ENCODE measurements at places on chromosomes 4 and X.
A peak's percentile ranks its signal among the peaks of the same experiment; 100 is the strongest.

DNA sequence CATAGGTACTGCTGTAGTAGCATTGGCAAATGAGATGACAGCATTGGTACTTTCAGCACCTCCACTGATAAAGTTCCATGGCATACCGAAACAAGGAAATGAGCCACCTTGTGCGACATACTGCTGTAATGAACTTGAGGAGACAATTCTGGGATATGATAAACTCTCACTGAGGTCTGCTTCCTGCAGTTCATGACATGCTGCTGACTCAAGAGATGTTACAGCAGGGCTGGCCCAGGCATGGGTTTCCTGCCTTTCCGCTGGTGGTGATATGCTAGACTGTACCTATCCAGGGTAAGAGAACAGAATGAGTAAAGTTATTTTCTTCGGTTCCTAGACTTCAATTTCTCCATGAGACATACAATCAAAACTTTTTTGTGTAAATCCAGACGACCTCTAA, 17.1 kb downstream of the BEND2 start:
- no peak for DNase-seq

- DNase-seq: no peak
Observed at GRCh38 chr4:29578329-29578728, 1141.8 kb upstream of the PCDH7 start.

- DNase-seq: no peak
Observed at GRCh38 chr4:107666134-107666533, 53.9 kb downstream of the PAPSS1 start.

GRCh38 chr4:98662626-98663225, 4.3 kb upstream of the TSPAN5 start:
- no peak for DNase-seq

GRCh38 chr4:134773497-134774000, 572.0 kb upstream of the PABPC4L start:
- DNase-seq: no peak

DNA sequence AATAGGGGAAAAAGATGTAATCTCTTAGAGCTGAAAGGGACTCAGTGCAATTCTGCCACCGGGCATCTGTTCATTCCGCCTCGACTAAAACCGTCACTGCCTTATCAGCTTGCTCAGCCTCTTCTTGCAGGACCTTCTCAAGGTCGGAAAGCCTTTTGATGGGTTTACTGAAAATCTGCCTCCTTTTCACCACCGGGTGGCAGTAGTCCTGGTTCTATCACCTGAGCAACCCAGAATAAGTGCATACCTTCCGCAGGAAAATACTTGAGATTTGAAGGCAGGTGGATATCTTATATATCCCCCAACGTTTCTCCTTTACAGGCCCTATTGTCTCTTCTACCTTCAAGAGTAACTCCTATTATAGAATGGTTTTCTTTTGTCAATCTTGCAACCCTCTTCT, 103.4 kb upstream of the PAK3 start:
- no peak for DNase-seq

DNA sequence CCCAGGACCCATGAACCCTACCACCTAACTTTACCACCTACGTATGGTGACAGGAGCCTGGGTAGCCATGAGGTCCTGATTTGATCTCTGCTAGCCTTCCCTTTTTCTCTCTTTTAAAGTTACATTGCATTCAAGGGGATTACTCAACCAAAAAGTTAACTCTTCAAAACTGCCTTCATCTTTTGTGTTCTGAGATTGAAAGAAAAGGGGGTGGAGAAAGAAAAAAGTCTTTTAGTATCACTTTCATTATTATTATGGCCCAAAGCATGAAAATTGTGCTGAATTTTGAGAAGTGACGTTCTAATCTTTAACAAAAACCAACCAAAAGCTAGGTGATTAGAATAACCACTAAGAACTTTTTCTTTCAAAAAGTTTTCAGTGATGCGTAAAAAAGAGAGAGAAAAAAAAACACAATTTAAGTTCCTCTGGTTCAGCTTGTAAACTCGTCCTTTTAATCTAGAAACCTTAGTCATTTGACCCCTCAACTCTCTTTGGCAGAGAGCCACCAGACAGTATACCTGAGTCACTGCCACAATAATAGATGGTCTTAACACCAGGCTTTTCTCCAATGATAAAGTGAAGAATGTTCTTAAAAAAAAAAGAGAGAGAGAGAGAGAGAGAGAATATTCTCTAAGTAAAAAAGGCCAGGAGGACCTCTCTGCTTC, 347.4 kb upstream of the FGF13 start:
- peak; percentile 35 for DNase-seq

GRCh38 chr4:184583738-184584502, 65.3 kb downstream of the CASP3 start:
- DNase-seq: no peak

Measured in non-pigmented ciliary epithelial cell (primary cell).